GM12878 (cell line): ENCODE measurements at places on chromosomes 6 and 20.

- no peak overlapping the region for H3K4me3 ChIP-seq
- no peak for DNase-seq
- no peaks in the 10 kb centered on the region; the same call in 1 of the 2 replicates for H3K4me1 ChIP-seq
- no peak overlapping the region for H3K27ac ChIP-seq
These were observed 21.8 kb downstream of the CCDC167 start for GRCh38 chr6:37477656-37478435.

GRCh38 chr6:150966786-150967185, 101.3 kb downstream of the MTHFD1L start:
- DNase-seq = no peak
- H3K4me1 ChIP-seq = no peaks in the 10 kb centered on the region
- H3K36me3 ChIP-seq = no peaks in the 10 kb centered on the region; the same call in none of the 2 replicates

DNA sequence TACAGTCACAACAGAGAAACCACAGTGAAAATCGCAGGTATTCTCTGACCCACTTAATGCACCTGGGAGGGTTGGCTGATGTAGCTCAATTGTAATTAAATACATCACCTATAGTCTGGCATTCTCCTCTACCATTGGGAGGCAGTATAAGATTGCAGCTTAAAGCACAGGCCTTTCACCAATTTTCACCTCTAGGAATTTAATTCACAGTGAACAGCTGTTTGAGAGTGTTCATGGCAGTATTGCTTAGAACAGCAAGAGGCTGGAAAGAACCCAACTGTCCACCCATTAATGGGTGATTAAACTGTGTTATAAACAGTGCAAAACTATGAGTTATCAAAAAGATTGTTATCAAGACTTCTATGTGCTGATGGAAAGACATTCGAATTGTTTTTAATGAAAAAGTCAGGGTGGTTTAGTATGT, 2.0 kb downstream of the EDEM2 start:
- DNase-seq = peak; percentile 23
- H3K4me1 ChIP-seq = peaks cover 13% of the 10 kb centered on the region
- no peak overlapping the region; the same call in 1 of the 2 replicates for H3K4me3 ChIP-seq
- no peaks in the 10 kb centered on the region for H3K36me3 ChIP-seq
- H3K27ac ChIP-seq = peak overlapping the region; percentile 56

GRCh38 chr20:49207076-49207475, 12.1 kb upstream of the DDX27 start:
- no peak for DNase-seq
- H3K27me3 ChIP-seq = no peaks in the 10 kb centered on the region
- no peak overlapping the region for H3K27ac ChIP-seq
- no peak overlapping the region for H3K4me3 ChIP-seq

DNA sequence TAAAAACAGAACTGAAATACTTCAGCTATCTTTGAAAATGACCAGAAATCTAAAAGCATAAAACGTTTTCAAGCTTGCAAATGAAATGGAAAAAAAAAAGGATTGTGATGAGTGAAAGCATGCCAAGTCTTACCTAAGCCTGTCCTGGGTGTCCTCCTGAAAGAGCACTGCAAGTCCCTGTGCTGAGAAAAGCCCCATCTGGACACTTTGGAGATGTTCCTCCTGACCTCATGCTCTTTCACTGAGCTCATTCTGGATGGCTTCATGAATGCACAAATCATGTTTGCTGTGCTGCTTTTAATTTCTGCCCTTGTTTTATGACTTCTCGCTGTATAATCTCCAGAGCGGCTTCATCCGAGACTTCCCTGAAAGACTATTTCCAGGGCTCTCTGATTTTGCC, 136.0 kb downstream of the SOD2 start:
- no peak overlapping the region for H3K4me3 ChIP-seq
- H3K27me3 ChIP-seq = no peaks in the 10 kb centered on the region; the same call in 1 of the 2 replicates
